Nucleus accumbens (tissue), 56 donors: ENCODE measurements at places on chromosomes 2 and 18.

GRCh38 chr2:71795486-71795885, 342.1 kb downstream of the DYSF start:
- DNase-seq = no peak

DNA sequence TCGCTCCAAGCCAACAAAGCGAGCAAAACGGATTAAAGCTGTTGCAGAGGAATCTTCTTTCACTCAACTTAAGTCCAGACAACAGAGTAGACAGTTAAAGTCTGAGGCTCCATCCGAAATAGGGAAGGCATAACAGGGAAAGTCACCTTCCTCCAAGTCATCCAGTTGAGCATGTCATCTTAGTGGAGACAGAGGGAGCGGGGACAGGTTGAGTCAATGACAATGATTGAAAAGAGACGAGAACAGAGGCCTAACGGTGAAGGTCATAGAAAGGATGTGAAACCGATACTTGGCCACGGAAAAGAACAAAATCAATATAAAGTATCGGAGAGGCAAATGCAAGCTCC, 455 bp downstream of the C18orf32 start:
- DNase-seq = no peak

DNA sequence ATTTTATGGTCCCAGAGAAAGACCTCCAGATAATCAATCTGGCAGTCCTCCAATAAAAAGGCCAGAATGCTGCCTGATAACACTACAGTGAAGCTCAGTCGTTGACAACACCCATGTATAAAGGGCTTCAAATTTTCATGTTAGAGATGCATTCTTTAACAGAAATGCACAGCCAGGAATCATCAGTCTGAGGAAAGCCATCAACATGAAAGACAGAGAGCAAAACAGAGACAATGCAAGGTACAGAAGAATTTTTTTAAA, 13.8 kb downstream of the BABAM2 start:
- DNase-seq = no peak

GRCh38 chr2:168136392-168136977, 110.9 kb downstream of the STK39 start:
- no peak for DNase-seq

DNA sequence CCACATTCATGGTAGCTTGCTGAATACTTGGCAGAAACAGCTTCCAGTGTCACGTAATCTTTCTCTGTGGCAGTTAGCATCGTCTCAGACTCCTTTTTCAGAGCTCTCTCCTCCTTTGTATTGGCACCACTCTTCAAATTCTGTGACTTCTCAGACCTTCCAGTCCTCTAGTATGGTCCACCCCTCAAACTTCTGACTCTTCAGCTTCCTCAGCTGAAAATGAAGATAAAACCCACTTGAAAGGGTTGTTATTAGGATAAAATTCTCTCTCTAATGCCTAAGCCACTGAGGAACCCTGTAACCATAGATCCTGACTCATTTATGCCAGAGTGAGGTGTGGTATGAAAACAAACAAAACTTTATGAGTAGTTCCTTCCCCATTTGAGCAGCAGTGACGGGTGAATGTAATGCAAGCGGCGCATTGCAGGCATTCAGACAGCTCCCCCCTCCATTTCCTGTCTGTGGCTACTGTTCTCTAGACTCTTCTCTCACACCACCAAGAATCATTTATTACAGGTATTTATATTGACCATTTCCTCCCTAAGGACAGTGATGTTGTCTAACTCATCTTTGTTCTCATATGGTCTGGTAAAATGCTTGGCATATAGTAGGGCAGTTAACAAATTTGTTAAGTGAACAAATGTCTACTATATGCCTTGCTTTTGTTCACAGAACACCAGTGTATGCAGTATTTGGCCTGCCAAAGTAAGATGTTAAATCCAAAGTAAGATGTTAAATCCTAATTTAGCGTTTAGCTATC, 35.3 kb downstream of the GALNT1 start:
- no peak for DNase-seq

DNA sequence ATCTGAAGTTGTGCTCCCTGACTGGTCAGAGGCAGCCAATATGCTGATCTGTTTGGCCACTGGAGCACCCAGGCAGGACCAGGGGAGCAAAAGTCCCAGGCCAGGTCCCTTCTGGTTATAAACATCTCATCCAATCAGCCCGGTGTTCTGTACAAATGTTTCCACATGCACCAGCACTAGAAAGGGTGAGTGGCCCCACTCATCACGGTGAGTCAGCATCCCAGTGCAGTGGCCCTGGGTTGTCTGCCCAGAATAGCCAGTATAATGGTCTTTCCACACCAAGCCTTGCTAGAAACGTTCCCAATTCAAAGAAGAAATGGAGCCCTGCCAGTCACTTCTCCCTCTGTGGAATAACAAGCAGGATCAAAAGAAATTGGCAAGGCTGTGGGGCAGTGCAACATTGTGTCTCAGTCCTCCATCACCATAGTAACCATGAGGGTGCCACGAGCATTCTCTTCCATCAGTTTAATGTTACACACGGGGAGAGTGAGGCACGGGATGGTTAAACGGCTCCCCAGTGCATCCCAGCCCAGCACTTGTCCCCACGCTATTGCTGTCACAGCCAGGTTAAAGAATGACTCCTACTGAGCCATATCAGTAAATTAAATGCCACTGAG, 174.9 kb downstream of the SEPTIN10 start:
- peak; percentile 58 for DNase-seq

DNA sequence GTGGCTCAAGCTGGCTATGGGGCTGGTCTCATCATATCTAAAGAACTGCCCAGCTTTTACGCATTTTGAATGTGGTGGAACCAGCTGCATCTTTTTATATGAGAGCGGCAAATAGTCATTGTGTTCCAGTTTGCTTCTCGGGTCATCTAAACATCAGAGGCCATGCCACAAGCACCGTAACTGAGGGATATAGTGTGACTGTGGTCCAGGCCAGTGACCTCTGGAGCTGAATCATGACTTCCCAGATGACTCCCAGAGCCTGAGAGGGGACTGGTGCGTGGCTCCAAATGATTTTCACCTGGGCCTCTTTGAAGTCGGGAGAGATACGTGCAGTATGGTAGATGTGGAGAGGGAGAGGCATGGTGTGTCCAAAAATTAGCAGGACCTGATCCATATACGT, 271.0 kb downstream of the NEDD4L start:
- no peak for DNase-seq

- no peak for DNase-seq
Measured at GRCh38 chr2:222057347-222058073, 241.3 kb downstream of the PAX3 start.

DNA sequence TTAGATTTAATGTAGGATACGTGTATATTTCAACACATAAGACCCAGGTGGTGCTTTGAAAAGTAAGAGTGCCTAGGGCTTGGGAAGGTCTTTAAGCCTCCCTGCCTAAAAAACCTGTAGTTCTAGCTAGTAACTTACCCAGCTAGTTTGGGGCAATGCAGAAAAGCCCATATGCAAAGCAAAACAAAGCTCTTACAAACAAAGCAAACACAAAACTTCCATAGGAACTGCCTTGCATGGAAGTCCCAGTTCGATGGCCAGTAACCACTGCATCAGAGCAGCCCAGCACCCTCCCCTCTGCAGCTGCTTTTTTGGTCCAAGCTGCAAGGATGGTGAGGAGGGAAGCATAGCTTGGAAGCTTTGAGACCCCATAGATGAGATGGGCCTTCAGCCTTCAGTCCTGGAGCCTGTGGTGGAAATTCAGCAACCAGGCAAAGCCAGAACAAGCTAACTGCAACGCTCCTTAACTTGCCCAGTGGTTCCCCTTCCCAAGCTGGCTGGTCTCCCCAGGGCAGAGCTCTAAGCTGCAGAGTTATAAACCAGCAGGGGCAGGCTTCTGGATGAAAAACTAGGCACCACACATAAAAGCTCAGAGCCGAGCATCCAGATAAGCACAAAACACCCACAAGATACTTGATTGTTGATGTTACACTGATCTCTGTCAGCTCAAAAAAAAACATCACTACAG, 16.2 kb downstream of the C2orf76 start:
- no peak for DNase-seq
